Left ventricle myocardium superior (tissue), 1 donor: ENCODE measurements at places on chromosomes 16 and 17. TPM values are rescaled to one million over a fixed set of nuclear protein-coding genes. Genes with fewer than 3 reads are reported as not detected.

Gene NPIPB6
- 0.40 TPM for total RNA-seq

Gene RAPGEFL1
- total RNA-seq: 3.8 TPM

Gene EXOC7
- 82.2 TPM for total RNA-seq

Gene HOXB13
- total RNA-seq: not detected

Gene KRT26
- total RNA-seq: not detected

Gene ODAD4
- 0.52 TPM for total RNA-seq

Gene UTS2R
- 2.1 TPM for total RNA-seq

Gene CLEC19A
- total RNA-seq: not detected

Gene CD300LG
- 19.1 TPM for total RNA-seq

DNA sequence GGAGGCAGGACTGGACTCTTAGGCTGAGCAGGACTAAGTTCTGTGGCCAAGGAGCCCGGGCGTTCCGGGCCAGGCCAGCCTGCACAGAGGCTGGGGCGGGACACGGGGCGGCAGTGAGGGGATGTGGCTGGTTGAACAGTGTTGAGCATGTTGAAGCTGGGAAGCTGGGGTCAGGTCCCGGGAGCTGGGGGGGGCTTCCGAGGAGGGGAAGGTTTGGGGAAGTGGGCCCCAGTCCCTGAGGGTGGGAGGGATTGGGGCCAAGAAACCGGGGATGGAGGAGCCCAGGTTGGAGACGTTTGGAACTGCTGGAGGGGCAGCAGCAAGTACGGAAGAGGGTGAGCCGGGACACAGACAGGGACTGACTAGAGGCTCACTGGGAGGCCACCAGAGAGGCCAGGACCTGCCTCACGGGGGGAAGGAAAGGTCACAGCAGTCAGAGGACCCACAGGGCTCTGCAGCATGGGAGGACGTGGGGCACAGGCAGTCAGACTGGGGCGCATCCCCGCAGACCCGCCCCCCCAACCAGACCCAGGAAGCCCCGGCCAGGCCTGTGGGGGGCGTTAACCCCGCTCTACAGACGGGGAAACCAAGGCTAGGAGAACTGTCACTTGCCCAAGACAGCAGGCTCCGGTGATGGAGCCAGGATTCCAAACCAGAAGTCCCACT, 9.5 kb downstream of the TAX1BP3 start:
- DNase-seq: no peak

- DNase-seq: no peak
Observed at GRCh38 chr16:65377195-65377594, 255.3 kb upstream of the CDH11 start.

DNA sequence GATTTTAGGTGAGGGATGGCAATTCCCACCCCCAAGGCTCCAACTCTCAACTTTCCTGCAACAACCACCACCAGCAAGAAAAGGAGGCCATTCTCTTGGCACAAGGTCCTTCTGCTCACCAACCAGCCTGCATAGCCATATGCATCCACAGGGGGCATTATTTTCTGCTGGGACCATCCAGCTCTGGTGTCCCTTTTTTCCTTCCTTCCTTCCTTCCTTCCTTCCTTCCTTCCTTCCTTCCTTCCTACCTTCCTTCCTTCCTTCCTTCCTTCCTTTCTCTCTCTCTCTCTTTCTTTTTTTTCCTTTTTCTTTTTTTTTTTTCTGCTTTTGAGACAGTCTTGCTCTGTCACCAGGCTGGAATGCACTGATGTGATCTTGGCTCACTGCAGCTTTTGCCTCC, 21.1 kb upstream of the COX10 start:
- DNase-seq: no peak

DNA sequence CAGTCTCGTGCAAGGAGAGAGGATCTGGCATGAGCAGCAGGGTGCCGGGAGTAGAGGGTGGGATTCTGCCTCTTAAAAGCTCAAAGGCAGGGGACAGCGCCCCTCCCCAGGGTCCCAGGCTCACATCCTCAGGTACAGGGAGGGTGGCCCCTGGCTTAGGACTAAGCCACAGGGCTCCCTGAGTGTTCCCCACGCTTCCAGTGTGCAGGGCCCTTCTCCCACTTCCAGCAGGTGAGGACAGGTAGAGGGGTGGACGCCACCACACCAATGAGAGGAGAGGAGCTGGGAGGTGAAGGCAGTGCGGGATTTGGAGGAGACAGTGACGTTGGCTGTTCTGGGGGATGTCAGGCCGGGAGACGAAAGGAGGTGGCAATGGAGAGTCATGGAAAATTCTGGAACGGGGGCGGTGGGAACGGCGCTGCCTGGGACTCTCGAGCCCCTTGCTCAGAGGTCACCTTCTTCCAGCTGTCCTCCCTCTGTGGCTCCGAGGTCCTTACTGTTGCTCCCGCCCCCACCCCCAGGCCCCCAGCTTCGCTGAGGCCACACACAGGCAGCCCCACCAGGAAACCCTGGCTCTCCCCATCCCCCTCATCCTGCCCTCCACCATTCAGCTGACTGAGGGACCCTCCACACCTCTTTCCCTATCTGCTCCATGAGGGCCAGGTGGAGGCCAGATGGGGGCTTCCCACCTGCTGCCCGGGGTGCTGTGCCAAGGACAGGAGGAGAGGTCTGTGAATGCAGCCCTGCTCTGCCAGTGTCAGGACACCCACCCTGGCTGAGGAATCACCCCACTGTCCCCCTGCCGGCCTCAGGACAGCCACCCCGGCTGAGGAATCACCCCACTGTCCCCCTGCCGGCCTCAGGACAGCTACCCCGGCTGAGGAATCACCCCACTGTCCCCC, 57.7 kb upstream of the ACSF3 start:
- no peak for DNase-seq

GRCh38 chr17:29740017-29740416, 117.3 kb upstream of the CORO6 start:
- DNase-seq: no peak

- no peak for DNase-seq
Observed at GRCh38 chr16:20767577-20767976, 3.8 kb downstream of the ACSM3 start.

GRCh38 chr17:50346313-50347116, 589 bp downstream of the XYLT2 start:
- peak; percentile 67 for DNase-seq

DNA sequence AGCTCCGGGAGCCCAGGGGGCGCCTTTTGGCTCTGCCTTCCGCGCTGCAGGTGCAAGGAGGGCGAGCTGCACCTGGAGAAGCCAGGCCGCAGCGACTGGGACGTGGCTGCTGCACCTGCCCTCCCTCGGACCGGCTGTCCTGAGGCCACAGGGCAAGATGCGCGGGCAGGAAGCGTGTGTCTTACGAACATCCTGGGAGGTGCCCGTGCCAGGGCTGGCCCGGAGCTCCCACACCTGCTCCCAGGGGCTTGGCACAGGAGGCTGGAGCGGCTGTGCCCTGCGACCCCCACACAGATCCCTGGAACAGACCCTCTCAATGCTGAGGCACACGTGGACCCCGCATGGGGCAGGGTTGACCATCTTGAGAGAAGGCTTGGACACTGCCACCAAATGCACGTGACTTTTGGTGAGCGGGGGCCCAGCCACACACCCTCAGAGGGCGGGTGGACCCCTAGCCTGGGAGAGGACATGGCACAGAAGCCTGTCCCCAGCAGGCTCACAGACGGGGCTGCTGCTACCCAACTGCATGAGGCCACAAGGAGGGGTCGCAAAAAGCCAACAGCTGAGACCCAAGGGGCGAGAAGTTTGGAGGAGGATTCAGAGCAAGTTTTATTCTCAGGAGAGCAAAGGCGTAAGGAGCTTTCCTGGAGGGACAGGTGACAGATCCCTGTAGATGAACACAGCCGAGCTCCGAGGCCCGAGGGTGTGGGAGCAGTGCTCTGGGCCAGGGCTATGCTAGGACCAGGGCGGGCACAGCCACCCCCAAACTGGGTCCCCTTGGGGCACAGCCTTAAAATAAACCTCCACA, 11.4 kb downstream of the NDUFAF8 start:
- DNase-seq: peak; percentile 26

DNA sequence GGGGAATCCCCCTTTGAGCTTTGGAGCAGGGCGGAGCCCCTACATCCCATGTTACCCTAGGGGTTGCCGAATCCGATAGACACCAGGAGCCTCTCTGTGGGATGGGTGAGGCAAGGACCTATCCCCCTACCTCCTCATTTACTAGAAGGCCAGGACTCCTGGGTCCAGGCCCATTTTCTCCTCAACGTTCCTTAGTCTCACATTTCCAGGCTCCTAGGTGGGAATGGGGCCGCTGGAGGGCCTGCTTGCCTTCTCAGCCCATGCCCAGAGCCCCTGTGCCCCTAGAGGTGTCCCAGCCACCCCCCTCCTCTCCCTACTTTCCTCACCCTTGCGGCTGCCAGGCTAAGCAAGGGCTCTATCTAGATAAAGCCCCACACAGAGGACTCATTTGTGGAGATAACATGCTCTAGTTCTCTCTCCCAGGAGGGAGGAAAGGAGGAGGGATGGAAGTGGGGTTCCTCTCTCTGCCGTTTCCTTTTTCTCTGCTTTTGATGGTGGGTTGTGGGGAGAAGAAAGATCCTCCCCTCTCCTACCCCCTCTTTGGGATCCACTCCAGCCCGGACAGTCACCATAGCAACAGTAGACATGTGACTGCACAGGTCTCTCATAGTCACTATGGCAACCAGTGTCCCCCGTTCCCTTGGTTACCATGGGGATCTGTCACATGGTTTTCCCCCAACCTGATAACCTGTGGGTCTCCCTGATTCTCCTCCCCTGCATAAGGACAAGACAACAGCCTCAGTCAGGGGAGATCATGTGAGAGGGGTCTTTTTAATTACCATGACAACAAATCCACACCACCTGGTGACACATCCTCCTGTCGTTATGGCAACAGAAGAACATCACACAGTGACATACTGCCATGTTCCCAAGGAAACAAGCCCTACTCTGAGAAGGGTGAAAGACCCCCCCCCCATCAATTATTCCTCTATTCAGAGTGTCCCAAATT, 5.2 kb downstream of the CACNA1G start:
- no peak for DNase-seq

DNA sequence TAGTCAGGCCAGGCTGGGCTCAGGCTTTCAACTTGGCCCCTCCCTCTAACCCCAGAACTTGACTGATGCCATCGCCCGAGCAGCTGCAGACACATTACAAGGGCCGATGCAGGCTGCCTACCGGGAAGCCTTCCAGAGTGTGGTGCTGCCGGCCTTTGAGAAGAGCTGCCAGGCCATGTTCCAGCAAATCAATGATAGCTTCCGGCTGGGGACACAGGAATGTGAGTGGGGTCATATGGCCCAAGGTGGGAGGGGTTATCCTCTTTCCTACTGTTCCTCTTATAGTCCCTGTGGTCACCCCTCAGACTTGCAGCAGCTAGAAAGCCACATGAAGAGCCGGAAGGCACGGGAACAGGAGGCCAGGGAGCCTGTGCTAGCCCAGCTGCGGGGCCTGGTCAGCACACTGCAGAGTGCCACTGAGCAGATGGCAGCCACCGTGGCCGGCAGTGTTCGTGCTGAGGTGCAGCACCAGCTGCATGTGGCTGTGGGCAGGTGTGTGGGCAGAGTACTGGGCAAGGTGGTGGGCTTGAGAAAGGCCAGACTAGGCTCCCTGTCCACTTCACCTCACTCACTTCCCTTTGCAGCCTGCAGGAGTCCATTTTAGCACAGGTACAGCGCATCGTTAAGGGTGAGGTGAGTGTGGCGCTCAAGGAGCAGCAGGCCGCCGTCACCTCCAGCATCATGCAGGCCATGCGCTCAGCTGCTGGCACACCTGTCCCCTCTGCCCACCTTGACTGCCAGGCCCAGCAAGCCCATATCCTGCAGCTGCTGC, 2.1 kb upstream of the NRN1L start:
- peak; percentile 80 for DNase-seq

DNA sequence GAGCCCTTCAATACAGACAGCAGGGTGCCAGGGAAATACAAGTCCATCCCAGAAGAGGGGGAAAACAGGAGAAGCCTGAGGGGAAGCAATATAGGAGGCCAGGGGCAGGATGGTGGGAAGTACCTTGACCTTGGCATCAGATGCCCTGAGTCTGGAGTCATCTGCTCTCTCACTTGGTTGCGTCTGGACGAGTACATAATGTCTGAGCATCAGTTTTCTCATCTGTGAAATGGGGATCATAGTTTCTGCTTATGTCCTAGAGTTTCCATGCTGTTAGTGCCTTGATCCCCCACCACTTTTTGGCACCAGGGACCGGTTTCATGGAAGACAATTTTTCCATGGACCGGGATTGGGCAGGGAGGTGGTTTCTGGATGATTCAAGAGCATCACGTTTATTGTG, 2.3 kb downstream of the STAT5A start:
- DNase-seq: no peak

GRCh38 chr17:2028737-2029136, 1.2 kb upstream of the DPH1 start:
- no peak for DNase-seq

DNA sequence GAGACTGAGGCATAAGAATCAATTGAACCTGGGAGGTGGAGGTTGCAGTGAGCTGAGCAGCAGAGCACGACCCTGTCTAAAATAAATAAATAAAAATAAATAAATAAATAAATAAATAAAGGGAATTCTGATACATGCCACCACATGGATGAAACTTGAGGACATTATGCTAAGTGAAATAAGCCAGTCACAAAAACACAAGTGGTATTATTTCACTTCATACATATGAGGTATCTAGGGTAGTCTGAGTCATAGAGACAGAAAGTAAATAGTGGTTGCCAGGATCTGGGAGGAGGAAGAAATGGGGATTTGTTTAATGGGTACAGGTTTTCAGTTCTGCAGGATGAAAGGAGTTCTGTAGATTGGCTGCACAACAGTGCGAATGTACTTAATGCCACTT, 16.3 kb downstream of the PIPOX start:
- no peak for DNase-seq

GRCh38 chr16:35523991-35524390, 2064.6 kb downstream of the TP53TG3F start:
- no peak for DNase-seq

DNA sequence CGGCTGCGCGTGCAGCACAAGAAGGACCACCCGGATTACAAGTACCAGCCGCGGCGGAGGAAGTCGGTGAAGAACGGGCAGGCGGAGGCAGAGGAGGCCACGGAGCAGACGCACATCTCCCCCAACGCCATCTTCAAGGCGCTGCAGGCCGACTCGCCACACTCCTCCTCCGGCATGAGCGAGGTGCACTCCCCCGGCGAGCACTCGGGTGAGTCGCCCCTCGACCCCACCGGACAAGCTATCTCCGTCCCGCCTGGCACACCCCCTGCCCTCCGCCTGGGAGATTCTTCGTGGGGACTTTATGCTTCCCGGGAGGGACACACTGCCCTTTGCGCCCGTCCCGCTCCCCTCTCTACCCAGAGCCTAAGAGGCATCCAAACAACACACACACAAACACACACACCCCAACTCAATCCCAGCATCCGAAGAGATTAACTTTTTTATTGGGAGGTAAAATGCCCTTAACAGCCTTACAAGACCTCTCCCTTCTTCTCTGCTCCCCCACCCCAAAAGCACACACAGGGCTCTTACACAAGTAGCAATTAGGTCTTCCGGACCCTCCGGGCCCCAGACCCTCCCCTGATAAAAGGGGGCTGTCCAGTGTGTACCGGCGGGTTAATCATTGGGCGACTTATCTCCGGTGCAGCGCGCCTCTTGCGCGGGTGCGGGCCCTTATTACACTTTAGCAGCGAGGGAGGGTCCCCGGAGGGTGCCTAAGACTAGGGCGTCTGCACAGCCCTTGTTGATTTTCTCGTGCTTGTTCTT, 2.1 kb downstream of the SOX9 start:
- peak; percentile 61 for DNase-seq
